ENCODE measurements at places on chromosomes 13 and 19.

DNA sequence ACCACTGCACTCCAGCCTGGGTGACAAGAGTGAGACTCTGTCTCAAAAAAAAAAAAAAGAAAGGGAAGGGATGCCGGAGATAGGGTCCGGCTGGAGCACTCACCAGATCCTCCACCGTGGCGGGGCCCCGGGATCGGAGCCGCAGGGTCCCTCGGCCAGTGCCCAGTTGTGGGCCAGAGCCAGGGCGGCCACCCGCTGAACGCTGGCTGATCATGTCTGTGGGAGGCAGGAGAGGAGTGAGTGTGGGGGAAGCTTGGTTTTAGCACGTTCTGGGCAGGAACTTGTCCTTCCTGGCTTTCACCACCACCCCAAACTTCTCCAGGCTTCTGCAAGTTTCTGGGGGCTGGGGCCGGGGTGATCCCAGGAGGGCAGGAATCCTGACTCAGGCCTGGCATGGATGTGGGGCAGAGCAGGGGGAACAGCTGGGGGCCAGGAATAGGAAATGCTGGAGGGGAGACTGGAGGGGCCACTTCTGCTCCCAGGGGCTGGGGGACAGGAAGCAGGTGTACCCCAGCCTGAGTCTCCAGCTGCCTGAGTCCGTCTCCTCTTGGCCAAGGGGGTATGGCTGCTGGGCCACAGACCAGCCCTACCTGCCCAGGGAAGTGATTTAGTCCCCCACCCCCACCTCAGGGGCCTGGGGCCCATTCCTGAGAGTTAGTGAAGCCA is 4.3 kb upstream of the PTGER1 start:
- no peak for DNase-seq

DNA sequence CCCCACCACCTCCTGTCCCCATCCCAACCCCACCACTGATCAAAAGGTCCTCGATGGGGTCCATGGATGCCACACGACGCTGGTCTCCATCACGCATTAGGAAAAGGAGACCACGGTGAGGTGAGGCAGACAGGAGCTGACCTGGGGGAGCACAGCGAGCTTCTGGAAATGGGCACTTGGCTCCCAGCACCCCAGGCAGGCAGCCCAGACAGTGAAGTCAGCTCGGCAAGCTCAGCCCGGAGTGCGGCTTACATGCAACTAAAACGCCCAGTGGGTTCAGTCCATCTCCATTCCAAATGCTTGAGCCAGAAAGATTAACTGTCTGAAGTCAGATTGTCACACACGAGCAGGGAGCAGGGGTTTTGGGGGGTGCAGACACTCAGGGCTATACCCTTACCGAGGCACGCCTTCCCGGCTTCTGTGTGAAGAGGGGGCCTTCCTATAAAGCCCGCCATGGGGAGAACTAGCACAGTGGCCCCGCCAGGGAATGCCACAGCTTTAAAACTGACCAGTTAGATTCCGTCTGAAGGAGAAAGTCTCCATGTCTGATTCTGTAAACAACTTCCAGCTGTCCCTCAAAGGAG is 79.4 kb downstream of the SPACA7 start:
- no peak for DNase-seq

DNA sequence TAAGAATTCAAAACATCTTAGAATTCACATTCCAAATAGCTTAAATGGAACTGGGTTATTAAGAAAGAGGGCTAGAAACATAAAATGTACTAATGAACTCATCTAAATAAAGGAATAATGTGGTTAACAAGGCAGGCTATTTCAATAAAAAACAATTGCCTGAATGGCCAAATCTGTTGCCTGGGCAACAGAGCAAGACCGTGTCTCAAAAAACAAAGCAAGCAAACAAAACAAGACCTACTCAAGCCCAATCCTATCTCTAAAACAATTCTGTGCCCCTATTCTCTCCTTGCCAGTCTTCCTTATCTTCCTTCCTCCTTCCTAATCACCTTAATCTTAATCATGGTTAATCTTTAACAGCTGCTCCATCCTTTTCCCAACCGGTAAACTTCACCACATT is 12.1 kb downstream of the IGFL1 start:
- no peak for DNase-seq

GRCh38 chr13:51502153-51502651 is 49.4 kb upstream of the INTS6 start:
- no peak for DNase-seq

- no peak for DNase-seq
Measured at GRCh38 chr19:28297586-28298157, 915.3 kb downstream of the UQCRFS1 start.

DNA sequence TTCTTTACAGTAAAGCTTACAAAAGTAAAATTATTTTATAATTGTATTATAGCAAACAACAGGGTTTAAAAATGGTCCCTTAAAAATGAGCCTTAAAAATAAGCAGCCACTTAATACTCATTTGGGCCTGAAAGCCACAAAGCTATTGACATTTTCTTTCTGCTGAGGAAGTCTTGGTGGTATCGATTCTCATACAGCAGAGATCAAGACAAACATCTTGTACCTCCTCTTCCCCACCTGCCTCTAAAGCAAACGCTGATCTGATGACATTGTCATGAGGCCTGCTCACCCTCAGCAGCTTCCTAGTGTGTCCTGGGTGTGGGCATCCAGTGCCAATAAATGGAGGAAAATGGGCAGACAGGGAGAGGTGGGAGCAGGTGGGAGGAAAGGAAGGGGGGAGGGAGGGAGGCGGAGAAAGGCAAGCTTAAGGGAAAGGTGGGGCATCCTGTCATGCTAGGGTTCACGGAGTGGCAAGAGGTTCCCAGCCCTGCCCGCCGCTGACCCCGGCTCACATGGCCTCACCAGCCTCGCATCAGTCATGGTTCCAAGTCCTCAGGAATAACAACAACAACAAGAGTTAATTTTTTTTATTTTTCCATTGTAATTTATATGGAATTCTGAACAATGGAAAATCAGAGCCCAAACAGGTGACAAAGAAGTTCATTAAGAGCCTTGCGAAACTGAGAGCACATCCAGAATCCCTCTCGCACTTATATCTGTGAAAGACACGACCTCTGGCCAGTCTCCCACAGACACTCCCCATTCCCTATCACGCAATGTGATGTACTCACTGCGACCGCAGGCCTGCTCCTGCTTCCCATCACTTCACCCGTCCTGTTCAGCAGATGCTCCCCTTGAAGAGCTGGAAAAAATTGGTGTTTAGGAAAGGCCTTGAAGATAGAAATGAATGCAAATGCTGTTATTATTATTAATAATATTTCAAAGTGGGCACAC is 15.1 kb upstream of the ATP11A start:
- no peak for DNase-seq

GRCh38 chr13:52868190-52868589 is 19.8 kb upstream of the PCDH8 start:
- peak; percentile 41 for DNase-seq

DNA sequence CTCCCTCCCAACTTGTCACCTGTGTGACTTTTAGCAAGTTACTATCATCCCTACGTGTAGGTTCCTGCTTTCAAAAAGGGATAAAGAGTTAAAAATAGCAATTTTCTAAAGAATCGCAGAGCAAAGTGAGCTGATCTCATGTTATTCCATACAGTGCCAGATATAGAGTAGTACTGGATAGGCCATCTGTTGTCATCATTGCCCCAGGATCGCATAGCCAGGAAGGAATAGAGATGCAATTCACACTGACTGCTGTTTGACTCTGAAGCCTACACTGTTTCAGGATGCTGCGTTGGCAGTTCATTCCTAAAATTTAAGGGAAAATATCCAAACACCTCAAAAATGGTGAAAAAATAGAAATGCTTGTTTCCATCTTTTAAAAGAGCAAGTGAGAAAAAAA is 138.9 kb downstream of the SHISA2 start:
- DNase-seq, result no peak

DNA sequence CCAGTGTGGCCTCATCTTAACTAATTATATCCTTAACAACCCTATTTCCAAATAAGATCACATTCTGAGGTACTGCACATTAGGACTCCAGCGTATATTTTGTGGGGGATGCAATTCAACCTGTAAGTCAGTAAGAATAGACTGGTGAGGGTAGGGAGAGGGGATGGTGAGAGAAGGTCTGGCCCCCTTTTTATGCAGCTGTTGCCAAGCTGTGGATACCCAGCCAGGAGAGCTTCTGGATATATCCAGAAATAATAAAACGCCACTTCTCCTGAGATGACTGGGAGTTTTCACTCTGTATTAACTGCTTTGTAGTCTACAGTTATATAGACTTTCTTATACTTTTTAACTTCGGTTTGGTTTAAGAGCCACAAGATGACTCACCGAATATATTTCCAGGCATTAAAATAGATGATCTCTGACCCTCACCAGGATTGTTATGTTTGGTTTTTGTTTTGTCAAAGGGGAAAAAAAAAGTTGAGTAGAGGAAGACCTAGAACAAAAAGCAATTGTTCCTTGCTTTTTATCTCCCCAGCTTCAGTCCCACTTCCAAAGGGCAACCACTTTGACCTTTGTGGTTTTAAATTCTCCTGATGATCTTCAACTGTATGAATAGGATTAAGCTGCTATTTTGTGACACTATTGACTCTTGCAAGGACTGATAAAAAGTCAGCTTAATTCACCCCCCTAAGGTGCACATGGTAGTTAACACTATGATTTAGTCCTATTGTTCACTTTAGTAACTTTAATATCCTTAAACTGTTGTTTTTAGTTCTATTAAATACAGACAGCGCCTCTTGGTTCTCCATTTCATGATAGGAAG is 3.1 kb upstream of the NEK3 start:
- no peak for DNase-seq

GRCh38 chr13:73215823-73216222 is 157.0 kb downstream of the KLF5 start:
- no peak for DNase-seq

DNA sequence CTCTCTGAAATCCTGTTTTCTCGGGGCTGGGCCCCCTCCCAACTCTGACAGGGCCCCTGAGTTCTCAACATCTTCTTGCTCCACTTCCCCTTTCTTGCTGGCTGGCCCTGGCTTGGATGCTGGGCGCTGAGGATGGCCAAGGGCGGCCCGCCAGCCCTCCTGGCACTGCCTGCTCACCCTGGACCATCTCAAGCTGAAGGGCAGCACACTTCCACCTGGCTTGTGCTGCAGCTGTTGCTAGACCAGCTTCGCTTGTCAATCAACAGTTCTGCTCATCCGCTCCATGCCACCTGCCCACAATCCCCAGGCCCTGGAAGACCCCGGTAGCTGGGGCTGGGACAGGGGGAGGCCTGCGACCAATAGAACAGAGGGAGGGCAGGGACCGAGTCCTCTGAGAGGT is 6.9 kb upstream of the GMIP start:
- DNase-seq, result no peak

DNA sequence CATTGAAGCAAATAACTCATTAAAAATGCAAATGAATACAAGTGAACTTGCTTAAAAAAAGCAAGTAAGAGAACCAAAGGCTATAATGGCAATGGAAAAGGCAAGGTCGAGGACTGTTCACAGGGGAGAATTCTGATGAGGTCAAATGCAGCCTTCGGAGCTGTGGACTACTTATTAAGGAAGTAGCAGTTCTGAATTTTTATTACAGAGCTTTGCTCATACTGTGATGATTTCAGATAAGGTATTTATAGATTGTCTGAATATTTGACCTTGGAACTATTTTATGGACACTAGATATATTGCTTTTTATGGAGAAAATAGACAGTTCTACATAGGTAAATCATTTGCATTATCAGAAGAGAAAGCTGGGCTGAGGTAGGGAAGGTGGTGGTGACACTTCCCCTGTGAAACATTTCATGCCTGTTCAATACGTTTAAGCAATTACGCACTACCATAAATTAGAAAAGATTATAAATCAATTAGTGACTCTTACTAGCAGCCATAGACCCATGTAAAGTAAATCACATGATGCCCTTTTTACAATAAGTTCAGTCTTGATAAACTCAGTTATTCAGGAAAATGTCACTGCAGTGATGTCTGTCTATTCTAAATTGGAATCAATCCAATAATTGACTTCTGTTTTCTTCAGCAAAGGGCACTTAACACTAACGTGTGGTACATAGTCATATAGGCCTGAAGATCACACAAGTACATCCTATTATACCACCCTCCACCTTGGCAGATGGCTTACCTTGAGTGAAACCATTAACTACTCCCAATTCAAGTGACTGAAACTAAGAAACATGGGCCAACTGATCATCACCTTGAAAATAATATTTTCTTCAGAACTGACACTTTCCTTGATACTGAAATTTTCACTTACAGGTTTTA is 260.0 kb downstream of the KLF12 start:
- DNase-seq, result no peak

- no peak for DNase-seq
Measured at GRCh38 chr13:108573455-108573854, 56.0 kb upstream of the MYO16 start.

DNA sequence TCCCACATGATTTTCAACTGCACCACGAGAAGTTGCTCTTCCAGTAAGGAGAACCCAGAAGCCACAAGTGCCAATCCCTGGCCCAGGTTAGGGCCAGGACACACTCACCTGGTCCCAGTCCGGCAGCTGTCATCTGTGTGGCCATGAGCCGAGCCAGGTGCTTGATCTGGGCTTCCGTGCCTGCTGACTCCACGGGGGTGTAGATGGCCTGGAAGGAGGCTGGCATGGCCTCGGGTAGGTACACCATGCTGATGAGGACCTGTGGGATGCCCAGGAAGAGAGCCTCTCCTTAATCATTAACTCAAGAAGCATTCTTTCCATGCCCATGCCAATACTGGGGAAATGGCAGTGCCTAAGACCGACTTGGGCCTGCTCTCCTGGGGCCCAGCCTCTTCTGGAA is 19.9 kb upstream of the RSPH6A start:
- no peak for DNase-seq

GRCh38 chr13:47723898-47724297 is 277.2 kb downstream of the SUCLA2 start:
- no peak for DNase-seq

- DNase-seq, result no peak
Measured at GRCh38 chr13:103161476-103161875, 95.3 kb upstream of the SLC10A2 start.

DNA sequence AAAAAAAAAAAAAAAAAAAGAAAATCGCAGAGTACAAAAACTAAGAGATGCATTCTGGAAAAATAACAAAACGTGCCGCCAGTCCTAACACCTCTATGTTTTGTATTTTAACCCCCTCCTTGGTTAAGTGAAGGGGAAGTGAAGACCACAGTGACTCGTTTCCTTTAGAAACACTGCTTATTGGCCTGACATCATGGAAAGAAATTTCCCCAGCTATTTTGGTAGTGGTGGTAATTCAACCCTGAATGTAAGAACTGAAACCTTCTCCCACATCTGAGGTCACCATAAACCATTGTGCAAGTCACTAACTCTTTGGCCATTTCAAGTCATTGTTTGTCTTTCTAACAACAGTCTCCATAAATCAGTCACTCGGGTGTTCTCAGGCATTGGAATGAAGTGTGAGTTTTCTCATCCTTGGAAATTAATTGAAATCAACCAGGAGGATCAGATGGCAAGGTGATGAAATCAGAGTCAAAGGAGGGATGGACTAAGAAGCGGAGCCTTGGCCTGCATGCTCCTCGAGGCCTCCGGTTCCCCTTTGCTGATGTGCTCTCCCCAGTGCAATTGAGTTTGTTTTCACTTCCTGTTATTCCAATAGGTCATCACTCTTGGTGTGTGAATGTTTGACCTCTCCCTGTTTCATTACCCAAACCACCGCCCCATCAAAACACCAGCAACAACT is 443.9 kb downstream of the FGF9 start:
- DNase-seq, result no peak

All from NCI-H526 (cell line).